ENCODE measurements at places on chromosomes 11 and 22.

DNA sequence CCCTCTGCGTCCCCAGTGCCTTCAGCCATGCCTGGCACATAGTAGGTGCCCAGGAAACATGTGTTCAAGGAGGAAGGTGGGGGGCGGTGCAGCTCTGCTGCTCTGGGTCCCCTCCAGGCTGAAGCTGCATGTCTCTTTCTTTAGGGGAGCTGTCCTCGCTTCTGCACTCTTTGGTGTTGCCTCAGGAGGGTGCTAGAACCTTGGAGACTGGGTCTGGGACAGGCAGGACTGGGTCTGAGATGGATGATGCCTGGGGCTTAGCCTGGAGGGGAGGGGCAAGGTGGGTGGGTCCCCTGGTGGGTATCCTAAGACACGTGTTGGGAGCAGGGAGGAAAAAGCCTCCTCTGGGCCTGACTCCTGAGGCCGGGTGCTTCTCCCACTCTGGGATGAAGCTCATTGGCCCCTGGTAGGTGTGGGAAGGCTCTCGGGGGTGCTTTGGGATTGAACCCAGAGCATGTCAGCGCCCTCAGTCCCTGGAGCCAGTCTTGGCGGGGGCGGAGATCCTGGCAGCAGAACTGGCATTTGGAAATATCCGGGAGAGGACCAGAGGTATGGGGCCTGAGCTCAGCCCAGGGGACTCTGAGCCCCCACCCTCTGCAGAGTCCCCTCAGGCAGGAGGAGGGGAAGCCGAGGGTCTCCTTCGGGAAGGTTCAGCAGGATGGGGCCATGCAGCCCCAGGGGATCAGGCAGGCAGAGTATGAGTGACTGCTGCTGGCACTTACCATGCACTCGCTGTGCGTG is 6.7 kb upstream of the GSTP1 start:
- no peak for DNase-seq

DNA sequence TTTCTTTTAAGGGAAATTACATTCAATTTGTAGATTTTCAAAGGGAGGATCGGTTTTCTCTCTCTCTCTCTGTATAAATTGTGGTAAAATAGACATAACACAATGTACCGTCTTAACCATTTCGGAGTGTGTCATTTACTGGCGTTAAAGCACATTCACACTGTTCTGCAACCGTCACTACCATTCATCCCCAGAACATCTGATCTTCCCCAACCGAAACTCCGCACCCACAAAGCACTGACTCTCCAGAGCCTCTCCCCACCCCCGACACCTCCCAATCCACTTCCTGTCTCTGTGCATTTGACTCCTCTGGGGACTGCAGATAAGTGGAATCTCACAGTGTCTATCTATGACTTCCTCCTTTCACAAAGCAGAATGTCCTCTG is 15.9 kb upstream of the GRAMD4 start:
- no peak for DNase-seq

- no peak for DNase-seq
Measured at GRCh38 chr11:105332171-105332570, 192.6 kb upstream of the CARD18 start.

GRCh38 chr22:20391222-20391621 is 2.7 kb upstream of the ZNF74 start:
- DNase-seq: no peak

GRCh38 chr11:80455818-80456217 is 1015.0 kb upstream of the TENM4 start:
- no peak for DNase-seq

DNA sequence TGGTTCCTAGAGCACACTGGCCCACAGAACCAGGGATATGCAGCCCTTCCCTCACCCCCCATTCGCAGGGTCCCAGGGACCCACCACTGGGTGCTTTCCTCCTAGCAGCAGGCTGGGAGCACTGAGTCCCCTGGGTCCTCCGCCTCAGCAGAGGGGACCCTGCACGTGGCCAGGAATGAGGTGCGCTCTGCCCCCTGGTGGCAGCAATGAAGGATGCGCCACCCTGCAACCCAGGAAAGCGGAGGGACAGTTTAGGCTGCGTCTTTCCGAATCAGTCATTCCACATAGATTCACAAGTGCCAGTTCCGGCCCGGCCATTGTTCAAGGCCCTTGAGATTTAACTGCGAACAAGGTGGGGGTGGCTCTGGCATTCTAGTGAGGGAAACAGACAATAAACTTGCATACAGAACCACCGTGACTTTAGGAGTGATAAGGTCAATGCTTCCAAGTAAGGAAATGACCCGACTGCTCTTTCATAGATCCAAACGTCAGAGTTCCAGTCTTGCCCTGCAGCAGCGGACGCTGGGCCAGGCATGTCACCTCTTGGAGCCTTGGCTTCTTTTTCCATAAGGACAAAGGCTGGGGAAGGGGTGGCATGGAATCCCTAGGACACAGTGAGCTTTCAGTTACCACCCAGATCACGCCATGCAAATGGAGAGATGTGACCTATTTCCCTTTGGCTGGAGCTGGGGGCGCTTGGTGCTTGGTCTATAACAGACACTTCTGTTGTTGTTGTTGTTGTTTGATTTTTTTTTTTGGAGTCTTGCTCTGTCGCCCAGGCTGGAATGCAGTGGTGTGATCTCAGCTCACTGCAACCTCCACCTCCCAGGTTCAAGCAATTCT is 7.7 kb downstream of the RIN1 start:
- DNase-seq: no peak

GRCh38 chr11:66708094-66708493 is 20.9 kb downstream of the SPTBN2 start:
- no peak for DNase-seq

DNA sequence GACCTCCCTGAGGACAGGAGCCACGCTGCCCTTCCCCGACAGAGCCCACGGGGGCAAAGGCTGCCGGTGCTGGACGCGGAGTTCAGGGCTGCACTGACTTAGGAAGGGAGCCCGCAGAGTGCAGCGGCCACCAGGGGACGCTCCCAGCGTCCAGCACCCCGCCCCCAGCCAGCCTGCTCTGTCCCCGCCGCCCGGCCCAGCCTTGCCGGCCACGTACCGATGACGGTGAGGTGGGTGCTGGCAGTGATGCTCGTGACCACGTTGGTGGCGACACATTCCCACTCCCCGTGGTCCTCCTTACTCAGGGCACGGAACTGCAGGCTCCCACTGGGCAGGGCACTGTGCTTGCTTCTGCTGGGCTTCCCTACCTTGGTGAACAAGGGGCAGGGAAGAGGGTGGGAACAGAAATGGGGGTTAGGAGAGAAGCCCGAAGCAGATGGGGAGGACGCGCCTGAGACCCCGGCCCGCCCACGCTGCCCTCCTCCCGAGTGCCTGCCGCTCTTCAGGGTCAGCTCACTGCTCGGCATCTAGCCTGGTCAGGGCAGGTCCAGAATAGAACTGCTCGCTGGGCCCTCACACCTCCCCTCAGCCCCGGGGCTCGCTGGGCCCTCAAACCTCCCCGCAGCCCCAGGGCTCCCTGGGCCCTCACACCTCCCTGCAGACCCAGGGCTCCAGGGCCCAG is 25.9 kb downstream of the IGSF9B start:
- DNase-seq: no peak

All from cerebellar nuclear complex (tissue), 1 donor.